AG09309 (cell line): ENCODE measurements at places on chromosomes 11 and 22.

- no peak for DNase-seq
Measured at GRCh38 chr11:33488971-33489370, 211.7 kb downstream of the C11orf91 start.

DNA sequence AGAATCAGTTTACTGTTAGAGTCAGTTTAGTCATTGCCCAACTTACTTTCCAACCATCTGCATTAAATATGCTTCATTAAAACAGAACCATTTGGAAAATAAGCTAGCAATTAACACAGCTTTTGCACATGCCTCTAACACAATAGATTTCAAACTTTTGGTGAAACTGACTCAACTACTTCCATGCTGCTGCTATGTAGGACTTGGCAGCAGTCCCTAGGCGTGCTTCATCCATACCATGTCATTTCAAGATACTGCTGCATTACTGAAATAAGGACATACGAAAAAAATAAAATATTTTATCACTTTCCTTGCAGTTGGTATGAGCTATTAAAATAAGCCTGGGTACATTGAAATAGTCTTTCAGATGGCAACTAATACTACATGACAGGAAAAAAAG lies 65.5 kb upstream of the SOX6 start:
- DNase-seq = no peak

- no peak for DNase-seq
Measured at GRCh38 chr11:112537846-112538330, 277.2 kb upstream of the PLET1 start.

GRCh38 chr11:126433244-126433846 lies 77.9 kb downstream of the ST3GAL4 start:
- DNase-seq = no peak

GRCh38 chr22:36762687-36763260 lies 13.1 kb downstream of the IFT27 start:
- DNase-seq = no peak

- DNase-seq = no peak
Measured at GRCh38 chr22:45262195-45262930, 21.7 kb upstream of the KIAA0930 start.

DNA sequence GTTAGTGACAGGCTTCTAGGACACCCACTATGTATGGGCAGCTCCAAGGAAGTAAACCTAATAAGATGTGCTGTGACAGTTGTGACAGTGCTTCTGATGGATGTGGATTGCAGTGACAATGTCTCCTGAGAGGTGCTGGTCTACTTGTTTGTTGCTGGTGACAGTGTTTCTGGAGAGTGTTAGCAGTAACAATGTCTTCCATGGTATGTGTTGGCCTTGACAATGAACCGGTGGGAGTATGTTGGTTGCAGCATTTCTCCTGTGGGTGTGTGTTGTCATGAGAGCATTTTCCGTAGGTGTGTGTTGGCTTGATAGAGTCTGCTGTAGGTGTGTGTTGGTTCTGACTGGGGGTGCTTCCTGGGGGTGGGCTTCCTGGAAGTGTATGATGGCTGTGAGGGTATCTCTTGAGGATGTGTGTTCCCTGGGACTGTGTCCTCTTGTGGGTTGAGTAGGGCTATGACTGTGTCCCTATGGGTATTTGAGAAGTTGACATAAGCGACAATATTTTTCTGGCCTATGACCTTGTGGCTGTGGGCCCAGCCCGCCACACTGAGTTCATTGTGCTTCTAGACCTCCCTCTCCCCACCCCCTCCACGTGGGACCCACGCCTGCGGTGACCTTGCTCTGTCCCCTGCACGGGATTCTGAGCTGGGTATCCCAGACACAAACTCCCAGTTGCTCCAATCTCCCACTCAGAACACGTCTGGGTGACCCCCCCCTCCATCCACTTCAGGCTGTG lies 1.2 kb downstream of the DCHS1 start:
- DNase-seq = no peak

DNA sequence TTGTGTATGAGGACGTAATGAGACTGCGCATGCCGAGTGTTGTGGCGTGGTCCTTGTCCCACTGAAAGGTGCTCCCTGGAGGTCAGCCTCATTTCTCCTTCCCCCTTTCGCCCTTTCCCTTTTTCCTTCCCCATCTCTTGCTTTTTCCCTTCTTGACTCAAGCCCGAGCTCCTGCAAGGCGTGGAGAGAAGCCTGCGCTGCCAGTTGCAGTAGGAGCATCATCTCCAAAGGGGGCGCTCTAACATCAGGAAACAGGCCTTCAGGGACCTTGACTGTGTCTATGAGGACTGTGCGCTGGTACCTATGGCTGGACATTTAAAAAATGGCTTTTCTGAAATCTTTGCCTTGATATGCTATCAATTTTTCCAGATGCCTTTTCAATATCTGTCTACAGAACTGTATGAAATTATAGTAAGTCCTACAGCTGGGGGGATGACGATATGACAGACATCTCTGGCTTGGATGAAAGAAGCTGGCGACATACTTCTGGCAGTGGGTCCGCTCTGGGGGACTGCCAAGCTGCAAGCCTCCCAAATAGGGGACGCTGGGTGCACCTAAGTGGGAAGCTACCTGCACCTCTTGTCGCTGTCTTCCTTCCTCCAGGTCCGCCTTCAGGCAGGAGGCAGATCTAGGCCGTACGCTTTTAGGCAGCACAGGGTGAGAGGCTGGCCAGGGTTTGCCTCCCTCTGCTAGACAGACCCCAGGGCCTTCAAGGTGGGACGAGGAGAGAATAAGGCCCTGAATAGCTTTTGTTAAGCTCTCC lies 96.5 kb downstream of the NXPE2 start:
- DNase-seq = no peak

DNA sequence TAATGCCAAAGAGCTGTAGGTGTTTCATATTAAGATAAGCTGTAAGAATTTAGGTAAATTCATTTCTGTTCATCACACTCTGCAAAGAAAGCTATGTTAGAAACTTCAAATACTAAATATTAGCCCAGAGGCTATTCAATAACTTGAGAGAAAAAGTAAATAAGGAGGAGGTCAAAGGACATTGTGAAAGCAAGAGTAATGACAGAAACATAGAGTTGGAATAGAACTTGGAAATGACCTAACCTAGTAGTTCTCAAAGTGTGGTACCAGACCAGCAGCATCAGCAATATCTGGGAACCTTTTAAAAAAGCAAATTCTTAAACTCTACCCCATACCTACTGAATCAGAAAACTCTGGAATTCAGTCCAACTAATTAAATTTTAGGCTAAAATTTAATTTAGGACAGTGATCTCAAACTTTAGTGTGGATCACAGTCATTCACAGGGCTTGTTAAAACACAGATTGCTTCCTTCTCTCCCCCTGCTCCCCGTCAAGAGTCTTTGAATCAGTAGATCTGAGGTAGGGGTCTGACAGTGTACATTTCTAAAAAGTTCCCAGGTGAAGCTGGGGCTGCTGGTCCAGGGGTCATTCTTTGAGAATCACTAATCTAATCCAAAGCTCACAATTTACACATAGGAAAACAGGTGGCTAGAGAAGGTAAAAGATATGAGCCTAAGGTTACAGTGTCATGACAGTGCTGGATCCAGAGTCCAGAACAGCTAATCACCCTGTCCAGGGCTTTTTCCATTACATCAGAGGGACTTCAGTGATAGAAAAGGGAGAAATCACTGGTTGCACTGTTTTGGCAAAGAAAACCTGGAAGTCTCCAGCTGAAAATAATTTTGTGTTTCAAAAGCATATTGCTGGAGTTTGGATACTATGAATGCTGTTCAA lies 241.1 kb downstream of the SOX6 start:
- DNase-seq = no peak

- no peak for DNase-seq
Measured at GRCh38 chr11:61019037-61019831, 47.8 kb downstream of the CD6 start.

GRCh38 chr22:37046589-37046988 lies 5.0 kb upstream of the KCTD17 start:
- no peak for DNase-seq
